HFFc6 (cell line): ENCODE measurements at places on chromosomes 5 and 9. TPM values are rescaled to one million over a fixed set of nuclear protein-coding genes. Genes with fewer than 3 reads are reported as not detected.
A peak's percentile ranks its signal among the peaks of the same experiment; 100 is the strongest.

GRCh38 chr5:1736889-1737711 is 62.5 kb downstream of the MRPL36 start:
- DNase-seq, result no peak
- no peak overlapping the region for H3K4me3 ChIP-seq
- H3K36me3 ChIP-seq, result no peaks in the 10 kb centered on the region

- H3K36me3 ChIP-seq, result peaks cover 50% of the 10 kb centered on the region
- peaks cover 2% of the 10 kb centered on the region for H3K27me3 ChIP-seq
- no peak for DNase-seq
- H3K4me1 ChIP-seq, result no peaks in the 10 kb centered on the region
These were observed 7.8 kb upstream of the MRNIP start for GRCh38 chr5:179866241-179867078.

DNA sequence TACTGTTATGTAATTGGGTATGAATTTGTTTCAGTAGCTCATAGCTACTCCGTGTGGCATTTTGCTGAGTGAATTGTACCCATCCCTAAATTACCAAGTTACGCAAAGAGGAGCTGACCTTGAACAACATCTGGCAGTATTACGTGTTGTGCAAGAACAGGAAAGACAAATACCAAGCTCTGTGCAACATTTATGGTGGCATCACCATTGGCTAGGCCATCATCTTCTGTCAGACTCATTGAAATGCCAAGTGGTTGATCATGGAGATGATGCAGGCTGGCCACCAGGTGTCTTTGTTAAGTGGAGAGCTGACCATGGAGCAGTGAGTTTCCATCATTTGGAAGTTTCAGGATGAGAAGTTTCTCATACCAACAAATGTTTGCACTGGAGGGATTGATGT is 15.0 kb downstream of the ZSWIM6 start:
- no peak for DNase-seq
- peaks cover 81% of the 10 kb centered on the region for H3K4me1 ChIP-seq
- no peak overlapping the region; the same call in 1 of the 2 replicates for H3K4me3 ChIP-seq
- peaks cover 13% of the 10 kb centered on the region for H3K36me3 ChIP-seq
- H3K27ac ChIP-seq, result no peak overlapping the region

GRCh38 chr9:72614067-72614466 is 92.7 kb downstream of the TMC1 start:
- DNase-seq, result no peak
- H3K4me1 ChIP-seq, result no peaks in the 10 kb centered on the region; the same call in 1 of the 2 replicates
- H3K4me3 ChIP-seq, result no peak overlapping the region
- H3K27me3 ChIP-seq, result no peaks in the 10 kb centered on the region
- no peak overlapping the region for H3K27ac ChIP-seq
- H3K36me3 ChIP-seq, result no peaks in the 10 kb centered on the region

DNA sequence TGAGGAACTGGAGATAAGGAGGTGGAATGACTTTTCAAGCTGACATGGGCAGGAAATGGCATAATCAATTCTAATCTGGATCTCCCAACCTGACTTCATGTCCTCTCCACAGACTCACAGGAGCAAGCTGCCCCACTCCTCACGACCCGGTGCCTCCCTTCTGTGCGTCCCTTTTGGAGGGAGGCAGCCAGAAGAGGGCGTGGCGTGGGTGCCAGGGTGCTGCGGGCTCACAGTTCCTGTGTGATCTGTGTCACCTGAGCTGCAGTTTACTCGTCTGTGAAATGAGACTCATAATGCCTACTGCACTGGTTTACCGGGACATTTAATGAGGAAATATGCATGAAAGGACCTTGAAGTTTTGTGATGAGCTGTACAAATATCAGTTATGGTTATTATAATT is 207.4 kb downstream of the DAB2IP start:
- H3K4me3 ChIP-seq, result no peak overlapping the region
- no peaks in the 10 kb centered on the region for H3K36me3 ChIP-seq
- no peak for DNase-seq
- no peaks in the 10 kb centered on the region; the same call in none of the 2 replicates for H3K27me3 ChIP-seq

DNA sequence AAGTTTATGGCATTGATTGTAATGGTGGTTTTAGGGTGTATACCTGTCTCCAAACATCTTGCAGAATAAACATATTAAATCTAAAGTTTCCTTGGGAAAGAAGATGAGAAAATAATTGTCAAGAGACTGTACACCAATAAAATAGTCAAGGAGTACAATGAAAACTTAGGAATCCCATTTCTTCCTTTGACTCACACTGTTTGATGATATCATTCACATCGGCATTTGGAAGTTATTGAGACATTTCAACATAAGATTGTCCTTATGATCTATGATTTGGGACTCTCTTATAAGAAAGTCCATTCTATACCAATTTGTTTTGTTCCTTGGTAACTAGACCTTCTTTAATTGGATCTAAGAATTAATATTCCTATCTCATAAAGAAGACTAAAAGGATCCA is 482.7 kb downstream of the RAB3C start:
- H3K36me3 ChIP-seq, result no peaks in the 10 kb centered on the region
- H3K27ac ChIP-seq, result peak overlapping the region; percentile 68; the same call in 1 of the 2 replicates
- H3K4me1 ChIP-seq, result peaks cover 76% of the 10 kb centered on the region
- no peaks in the 10 kb centered on the region for H3K27me3 ChIP-seq
- peak; percentile 43 for DNase-seq

- H3K27me3 ChIP-seq, result no peaks in the 10 kb centered on the region
- H3K27ac ChIP-seq, result peak overlapping the region; percentile 78
- peak overlapping the region; percentile 63 for H3K4me3 ChIP-seq
- H3K36me3 ChIP-seq, result no peaks in the 10 kb centered on the region
- H3K4me1 ChIP-seq, result peaks cover 56% of the 10 kb centered on the region
- DNase-seq, result peak; percentile 58
These were observed 39.1 kb upstream of the GZMA start for GRCh38 chr5:55063220-55063863.

GRCh38 chr5:58143181-58143580 is 316.7 kb downstream of the PLK2 start:
- H3K27me3 ChIP-seq, result no peaks in the 10 kb centered on the region
- DNase-seq, result no peak
- H3K36me3 ChIP-seq, result no peaks in the 10 kb centered on the region
- no peak overlapping the region for H3K4me3 ChIP-seq
- no peaks in the 10 kb centered on the region for H3K4me1 ChIP-seq

GRCh38 chr9:75911390-75911789 is 20.9 kb downstream of the PCSK5 start:
- H3K4me1 ChIP-seq, result no peaks in the 10 kb centered on the region
- H3K27me3 ChIP-seq, result peaks cover 1% of the 10 kb centered on the region; the same call in 1 of the 2 replicates
- no peak overlapping the region for H3K4me3 ChIP-seq
- no peak overlapping the region for H3K27ac ChIP-seq
- no peaks in the 10 kb centered on the region for H3K36me3 ChIP-seq
- DNase-seq, result no peak

DNA sequence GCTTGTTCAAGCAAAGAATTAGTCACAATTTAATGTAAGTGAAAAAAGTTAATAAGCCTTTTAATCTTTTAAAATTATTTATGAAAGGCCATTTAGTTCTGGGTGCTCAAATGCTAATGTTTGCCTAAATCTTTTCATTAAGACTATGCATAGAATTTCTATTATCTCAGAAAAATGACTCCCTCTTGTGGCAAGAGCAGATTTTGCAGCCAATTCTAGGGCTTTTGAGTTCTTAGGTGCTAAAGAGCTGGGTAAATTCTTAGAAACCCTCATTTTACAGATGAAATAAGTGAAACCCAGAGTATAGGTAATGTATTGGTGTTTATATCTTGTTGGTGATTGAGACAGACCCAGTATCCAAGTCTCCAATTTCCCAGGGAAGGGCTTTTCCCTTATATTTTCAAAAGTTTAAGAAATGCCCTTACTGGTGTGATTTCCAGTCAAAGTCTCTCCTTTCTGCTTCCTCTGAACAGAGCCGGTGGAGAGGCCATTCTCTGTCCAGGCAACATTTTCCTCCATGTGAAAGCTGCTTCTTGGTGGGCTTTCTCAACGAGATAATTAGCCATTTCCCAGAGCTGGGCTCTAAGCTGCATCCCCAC is 24.1 kb upstream of the PCSK5 start:
- no peaks in the 10 kb centered on the region for H3K36me3 ChIP-seq
- H3K27ac ChIP-seq, result no peak overlapping the region
- no peak overlapping the region for H3K4me3 ChIP-seq
- no peaks in the 10 kb centered on the region for H3K4me1 ChIP-seq
- H3K27me3 ChIP-seq, result no peaks in the 10 kb centered on the region

DNA sequence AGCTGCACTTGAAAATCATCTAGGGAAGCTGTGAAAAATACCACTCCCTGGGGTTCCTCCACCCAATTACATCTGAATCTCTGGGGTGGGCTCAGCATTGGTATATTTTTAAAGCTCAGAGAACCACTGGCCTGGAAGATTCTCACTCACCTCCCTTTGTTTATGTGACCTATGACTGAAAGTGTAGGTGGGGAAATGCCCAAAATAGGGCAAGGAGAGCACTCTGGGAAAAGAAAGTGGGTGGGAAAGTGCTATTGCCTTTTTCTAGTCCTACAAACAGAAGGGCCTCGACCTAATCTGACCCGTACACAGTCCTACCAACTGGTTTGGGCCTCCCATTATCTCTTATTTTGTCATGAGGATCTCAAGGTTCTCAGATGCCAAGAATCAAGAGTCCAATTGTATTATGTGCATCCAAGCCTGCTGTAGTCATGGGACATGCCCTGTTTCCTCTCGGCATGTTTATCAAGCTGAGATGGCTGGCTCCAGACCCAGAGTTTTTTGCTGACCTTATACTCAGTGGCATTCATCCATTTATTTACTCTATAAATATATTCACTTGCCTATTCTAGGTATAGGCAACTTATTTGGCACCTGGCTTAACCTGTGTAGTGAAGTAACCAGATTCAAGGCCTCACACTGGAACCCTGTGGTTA is 483.7 kb downstream of the ENC1 start:
- H3K27ac ChIP-seq, result no peak overlapping the region
- peaks cover 8% of the 10 kb centered on the region for H3K27me3 ChIP-seq
- no peaks in the 10 kb centered on the region for H3K36me3 ChIP-seq
- H3K4me3 ChIP-seq, result no peak overlapping the region
- no peak for DNase-seq
- peaks cover 25% of the 10 kb centered on the region for H3K4me1 ChIP-seq

DNA sequence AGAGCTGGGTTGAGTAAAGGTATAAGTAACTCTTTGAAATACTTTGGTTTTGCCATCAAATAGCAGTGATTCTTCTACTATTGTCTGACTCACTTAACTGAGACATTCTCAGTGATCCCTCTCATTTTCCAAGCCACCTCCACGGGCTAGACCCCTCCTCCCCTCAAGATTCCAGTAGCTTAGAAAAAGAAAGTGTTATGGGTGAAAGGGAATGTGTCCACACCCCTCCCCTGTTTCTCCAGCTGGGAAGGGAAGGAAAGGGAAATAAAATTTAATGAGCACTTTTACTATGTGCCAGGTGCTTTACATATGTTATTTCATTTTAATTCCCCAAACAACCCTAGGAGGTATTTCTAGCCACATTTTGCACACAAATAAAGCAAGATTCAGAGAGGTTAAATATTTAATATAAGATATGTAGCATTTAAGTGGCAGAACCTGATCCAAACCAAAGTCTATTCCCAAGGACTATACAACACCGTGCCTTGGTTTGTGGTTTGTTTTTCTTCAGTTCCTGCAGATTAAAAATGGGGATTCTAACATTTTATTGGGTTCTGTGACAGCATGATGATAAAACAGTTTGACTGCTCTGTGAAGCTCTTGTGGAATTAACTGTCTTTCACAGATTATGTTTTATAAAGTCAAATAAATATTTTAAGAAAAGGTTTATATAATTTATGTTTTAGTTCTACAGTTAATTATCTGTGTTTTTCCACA is 135.9 kb downstream of the ZSWIM6 start:
- H3K36me3 ChIP-seq, result no peaks in the 10 kb centered on the region
- H3K4me1 ChIP-seq, result peaks cover 53% of the 10 kb centered on the region
- H3K4me3 ChIP-seq, result peak overlapping the region; percentile 59
- peak overlapping the region; percentile 36; the same call in 1 of the 2 replicates for H3K27ac ChIP-seq
- peak; percentile 6 for DNase-seq

DNA sequence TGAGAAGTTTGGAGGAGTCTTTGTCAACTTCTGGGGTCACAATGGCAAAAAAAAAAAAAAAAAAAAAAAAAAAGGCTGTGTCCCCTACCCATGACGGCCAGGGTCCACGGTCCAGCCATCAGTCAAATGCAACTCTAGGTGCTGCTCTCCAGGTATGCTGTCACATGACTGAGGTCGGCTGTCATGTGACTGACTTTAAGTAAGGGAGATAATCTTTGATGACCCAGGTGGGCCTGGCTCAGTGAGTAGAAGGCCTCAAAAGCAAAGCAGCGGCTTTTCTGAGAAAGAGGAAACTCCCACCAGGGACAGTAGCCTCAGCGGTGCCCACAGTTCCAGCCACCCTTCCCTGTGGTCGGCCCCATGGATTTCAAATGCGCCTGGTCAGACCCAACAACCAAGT is 117.7 kb downstream of the ROR2 start:
- no peak overlapping the region for H3K4me3 ChIP-seq
- H3K27ac ChIP-seq, result no peak overlapping the region
- H3K4me1 ChIP-seq, result no peaks in the 10 kb centered on the region
- no peak for DNase-seq

DNA sequence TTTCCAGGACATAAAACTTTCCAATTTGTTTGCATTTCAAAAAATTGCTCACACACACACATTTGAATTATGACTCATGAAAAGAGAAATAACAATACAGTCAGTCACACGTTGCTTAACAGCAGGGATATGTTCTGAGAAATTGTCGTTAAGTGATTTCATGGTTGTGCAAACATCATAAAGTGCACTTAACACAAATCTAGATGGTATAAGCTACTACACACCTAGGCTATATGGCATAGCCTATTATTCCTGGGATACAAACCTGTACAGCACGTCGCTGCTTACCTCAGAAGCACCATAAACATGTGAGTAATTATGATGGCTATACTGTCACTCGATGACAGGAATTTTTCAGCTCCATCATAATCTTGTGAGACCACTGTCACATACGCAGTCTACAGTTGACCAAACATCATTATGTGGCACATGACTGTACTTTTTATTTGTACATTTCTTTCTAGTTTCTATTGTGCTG is 378.2 kb downstream of the ACTL7B start:
- no peaks in the 10 kb centered on the region; the same call in 1 of the 2 replicates for H3K27me3 ChIP-seq
- H3K27ac ChIP-seq, result peak overlapping the region; percentile 98
- peaks cover 66% of the 10 kb centered on the region for H3K4me1 ChIP-seq
- H3K4me3 ChIP-seq, result peak overlapping the region; percentile 83

Gene CXCL14
- not detected in 3 replicates for total RNA-seq

Gene FBP1
- total RNA-seq, result not detected in 3 replicates

Gene KLHL3
- total RNA-seq, result 0.46 to 2.2 TPM (median 1.7 TPM) in 3 replicates

Gene ERAP2
- total RNA-seq, result 0.93 to 1.5 TPM (median 1.3 TPM) in 3 replicates

Gene GALNT12
- 0.14 TPM in 1 of 2 replicates, not detected in the other for total RNA-seq

Gene NUTM2F
- total RNA-seq, result not detected in 3 replicates
